AG04449 (cell line): ENCODE measurements at places on chromosomes 11 and 22.

DNA sequence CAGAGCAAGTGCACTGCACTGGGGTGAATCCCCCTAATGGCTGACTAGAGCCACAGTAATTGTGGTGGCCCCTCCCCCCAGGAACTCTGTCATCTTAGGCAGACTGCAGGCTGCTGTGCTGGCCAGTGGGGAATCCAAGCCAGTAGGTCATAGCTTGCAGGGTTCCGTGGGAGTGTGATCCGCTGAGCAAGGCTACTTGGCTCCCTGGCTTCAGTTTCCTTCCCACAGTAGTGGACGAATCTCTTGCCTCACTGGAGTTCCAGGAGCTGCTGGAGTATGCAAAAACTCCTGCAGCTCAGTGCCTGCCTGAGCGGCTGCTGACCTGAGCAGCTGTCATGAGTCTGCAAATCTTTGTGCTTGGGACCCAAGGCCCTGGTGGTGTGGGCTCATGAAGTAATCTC, 13.2 kb downstream of the OOSP3 start:
- DNase-seq, result no peak

GRCh38 chr11:58578136-58578634, 678 bp upstream of the ZFP91 start:
- peak; percentile 93 for DNase-seq

DNA sequence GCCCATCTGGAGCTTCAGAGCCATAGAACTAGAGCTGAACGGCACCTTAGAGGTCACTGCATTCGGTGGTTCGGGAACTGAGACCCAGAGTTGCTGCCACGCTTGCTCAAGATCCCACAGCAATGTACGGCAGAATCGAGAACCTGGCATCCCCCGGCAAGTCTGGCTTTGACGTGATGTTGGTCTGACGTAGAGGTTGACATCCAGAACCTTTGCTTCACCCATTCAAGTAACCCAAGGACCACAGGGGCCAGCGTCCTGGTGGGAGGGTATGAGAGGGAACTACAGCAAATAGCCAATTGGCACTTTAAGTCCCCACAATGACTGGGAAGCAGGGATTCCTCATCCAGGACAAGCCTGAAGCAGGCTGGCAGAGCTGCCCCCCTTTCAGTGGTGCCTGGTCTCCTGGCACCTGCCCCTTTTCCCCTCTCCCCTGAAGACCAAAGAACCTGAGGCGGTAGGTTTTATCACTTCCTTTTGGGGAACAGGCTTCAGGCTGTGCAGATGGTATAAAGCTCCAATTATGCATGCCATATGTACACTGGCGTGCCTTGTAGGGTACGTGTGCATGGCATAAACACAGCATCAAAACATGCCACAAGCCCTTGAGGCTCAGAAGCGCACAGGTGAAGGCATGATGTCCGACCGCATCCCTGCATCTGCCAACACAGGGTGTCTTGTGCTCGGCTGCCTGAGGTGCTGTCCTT, 15.3 kb upstream of the TEF start:
- DNase-seq, result no peak

DNA sequence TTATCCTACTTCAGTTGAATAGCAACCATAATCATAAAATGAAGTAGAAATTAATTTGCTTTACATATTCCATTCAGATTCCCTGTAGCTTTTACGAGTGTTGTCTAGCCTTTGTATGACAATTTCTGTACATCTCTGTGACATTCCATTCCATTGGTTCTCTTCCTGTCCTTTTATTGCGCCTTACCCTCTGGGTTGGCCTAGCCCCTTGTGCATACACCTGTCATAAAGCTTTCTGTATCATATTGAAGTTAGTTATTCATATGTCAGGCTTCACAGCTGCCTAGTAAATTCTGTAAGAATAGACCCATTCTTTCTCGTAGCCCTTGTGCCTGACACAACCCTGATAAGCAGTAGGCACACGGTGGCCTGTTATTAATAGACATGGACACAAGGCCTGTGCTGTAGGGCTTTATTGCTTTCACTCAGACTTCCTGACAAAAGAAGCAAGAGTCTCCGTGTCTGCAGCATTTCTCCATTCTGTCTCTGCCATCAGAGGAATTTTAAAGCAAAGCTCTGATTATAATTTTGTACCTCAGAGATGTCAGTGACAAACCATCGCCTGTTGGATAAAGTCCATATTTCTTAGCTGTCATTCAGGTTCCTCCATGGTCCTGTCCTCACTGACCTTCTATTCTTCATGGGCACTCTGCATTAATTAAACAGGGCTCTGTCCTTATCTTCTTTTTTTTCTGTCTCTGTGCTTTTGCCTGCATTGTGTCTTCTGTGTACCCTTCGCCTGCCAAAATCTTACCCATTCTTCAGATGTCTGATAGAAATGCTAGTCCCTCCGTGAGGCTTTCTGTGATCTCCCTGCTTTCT, 49.4 kb downstream of the BID start:
- DNase-seq, result no peak

- no peak for DNase-seq
These were observed 31.6 kb downstream of the GRIA4 start for GRCh38 chr11:105641433-105641832.

GRCh38 chr11:47506795-47507562, 46.0 kb downstream of the CELF1 start:
- DNase-seq, result no peak
